ENCODE measurements at places on chromosomes 5 and 9.
A peak's percentile ranks its signal among the peaks of the same experiment; 100 is the strongest.

DNA sequence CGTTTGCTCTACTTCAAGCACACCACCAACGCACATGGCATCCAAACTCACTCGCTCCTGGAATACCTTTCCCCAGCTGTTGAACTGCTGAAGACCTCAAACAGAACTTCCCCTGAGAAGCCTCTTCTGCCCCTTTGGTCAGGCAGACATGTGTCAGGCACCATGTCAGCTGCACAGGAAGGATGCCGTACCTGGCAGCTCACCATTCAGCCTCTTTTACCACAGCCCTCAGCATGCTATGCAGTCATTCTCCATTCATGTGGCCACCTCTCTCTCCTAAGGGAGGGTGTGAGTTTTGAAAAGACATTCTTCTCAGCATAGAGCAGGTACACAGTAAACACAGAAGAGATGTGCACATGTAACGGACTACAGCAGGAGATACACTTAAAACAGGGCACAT, 14.2 kb downstream of the IL4 start:
- no peak for DNase-seq

DNA sequence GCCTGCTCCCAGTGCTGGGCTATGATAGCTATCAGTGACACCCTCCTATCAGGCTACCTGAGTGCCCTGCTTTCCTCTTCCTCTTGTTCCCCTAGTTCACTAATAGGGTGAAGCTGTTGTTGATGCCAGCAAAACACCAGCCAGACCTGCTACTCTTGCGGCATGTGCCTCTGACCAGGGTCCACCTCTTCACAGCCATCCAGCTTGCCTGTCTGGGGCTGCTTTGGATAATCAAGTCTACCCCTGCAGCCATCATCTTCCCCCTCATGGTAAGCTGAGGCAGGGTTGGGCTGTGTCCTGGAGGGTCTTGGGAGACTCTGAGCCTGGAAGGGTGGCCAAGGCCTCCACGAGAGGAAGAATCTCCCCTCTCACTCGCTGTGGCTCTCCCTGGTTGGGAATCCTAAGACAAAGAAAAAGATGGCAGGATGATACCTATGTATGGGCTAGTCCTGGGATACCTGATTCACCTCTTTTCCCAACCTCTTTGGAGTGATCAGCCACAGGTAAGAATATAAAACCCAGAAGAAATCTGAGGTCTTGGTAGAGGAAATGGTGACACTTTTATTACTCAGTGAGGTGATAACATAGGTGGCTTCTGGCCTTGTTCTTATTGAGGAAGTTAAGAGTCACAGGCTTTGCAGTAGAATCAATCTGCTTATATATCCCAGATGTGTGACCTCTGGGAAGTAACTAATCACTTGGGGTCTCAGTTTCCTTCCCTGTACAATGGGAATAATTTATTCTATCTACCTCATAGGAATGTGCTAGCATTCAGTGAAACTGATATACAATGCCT, 11.6 kb downstream of the SLC4A9 start:
- no peak for DNase-seq

DNA sequence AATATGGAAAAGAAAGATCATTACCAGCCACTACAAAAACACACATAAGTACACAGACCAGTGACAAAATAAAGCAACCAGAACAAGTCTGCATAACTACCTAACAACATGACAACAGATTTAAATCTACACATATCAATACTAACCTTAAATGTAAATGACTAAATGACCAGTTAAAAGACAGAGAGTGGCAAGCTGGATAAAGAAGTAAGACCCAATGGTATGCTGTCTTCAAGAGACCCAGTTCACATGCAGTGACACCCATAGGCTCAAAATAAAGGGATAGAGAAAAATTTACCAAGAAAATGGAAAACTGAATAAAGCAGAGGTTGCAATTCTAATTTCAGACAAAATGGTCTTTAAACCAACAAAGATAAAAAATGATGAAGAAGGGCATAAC, 938.1 kb downstream of the EFNA5 start:
- no peak for DNase-seq

DNA sequence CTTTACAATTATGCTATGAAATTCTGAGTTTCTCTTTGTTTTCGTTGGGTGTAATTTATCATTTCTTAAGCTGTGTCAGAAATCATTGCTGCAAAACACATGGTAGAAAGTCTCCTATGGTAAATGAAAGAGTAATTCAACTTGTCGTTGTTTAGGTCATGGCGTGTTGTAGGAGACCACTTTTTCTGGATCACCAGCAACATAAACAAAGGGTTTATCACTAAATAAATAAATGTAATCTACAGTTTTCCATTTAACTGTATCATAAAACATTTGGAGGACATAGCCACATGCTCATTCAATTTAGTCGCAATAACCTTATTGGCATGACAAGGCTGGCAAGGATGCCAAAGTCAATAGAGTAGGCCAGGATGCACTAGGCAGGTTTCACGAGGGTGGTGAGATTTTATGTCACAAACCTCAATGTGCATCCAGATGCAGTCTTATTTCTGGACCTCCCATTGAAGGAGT, 154.4 kb upstream of the ERCC6L2 start:
- no peak for DNase-seq

DNA sequence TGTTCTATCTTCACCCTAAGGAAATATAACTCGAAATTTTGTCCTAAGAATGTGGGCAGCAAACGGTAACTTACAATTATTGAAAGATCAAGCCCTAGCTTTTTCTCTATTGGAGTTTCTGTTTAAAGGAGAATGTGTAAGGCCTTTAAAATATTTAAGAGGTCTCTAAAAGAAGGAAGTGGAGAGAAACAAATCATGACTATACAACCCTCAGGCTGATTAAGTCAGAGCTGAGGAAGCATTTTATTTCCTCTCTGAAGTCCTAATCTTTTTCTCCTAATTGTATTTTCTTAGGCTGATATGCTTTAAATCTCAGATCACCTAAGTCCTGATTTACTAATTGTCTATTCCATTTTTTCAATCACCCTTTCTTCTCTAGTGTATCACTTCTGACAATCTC, 1708.8 kb upstream of the C9orf72 start:
- DNase-seq = no peak

- DNase-seq = no peak
Measured at GRCh38 chr9:76562511-76562911, 103.5 kb downstream of the GCNT1 start.

GRCh38 chr9:137676998-137677397, 58.2 kb downstream of the EHMT1 start:
- no peak for DNase-seq

DNA sequence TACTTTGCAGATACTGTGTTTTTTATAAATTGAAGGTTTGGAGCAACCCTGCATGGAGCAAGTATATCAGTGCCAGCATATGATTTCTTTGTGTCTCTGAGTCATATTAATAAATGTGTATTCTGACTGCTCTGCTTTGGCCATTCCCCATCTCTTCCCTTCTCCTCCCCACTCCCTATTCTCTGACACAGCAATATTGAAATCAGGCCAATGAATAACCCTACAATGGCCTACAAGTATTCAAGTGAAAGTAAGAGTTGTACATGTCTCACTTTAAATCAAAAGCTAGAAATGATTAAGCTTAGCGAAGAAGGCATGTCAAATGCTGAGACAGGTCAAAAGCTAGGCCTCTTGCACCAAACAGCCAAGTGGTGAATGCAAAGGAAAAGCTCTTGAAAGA, 82.2 kb upstream of the TLX3 start:
- no peak for DNase-seq

GRCh38 chr5:3484836-3485235, 110.8 kb upstream of the IRX1 start:
- no peak for DNase-seq

- DNase-seq = peak; percentile 63
Measured at GRCh38 chr5:168314735-168315411, 23.4 kb downstream of the WWC1 start.

GRCh38 chr9:76311537-76311936, 82.7 kb downstream of the RFK start:
- DNase-seq = no peak

Data from kidney capillary endothelial cell (primary cell).